ENCODE measurements at places on chromosomes 1 and 21.

- no peak for DNase-seq
Observed at GRCh38 chr1:185062710-185063370, 17.5 kb downstream of the RNF2 start.

GRCh38 chr1:118254001-118254400, 69.0 kb upstream of the SPAG17 start:
- DNase-seq = no peak

- no peak for DNase-seq
Observed at GRCh38 chr1:219379691-219380090, 206.0 kb downstream of the LYPLAL1 start.

GRCh38 chr1:233294913-233295236, 650 bp downstream of the PCNX2 start:
- no peak for DNase-seq

DNA sequence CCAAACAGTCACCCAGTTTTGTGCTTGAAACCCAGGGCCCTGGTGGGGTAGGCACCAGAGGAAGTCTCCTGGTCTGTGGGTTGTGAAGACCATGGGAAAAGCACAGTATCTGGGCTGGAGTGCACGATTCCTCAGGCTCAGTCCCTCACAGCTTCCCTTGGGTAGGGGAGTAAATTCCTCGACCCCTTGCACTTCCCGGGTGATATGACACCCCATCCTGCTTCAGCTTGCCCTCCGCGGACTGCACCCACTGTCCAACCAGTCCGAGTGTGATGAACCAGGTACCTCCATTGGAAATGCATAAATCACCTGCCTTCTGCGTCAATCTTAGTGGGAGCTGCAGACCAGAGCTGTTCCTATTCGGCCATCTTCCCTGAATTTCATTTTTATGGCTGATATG, 133.9 kb upstream of the KCTD3 start:
- DNase-seq = no peak

DNA sequence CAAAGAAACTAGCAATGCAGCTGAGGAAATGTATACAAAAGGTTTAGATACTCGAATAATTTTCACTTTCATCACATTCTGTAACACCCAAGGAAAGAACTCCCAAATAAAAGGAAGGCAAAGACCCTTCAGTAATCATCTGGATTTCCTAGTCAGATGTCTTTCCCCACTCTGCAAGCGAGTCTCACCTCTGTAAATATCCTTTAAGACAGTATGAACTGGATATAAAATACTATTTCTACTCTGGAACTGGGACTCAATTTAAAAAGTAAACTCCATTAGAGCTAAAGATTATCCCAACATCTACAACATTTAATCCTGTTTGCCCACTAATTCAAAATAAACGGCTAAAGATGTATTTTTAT, 27.0 kb downstream of the C2CD2 start:
- DNase-seq = no peak

DNA sequence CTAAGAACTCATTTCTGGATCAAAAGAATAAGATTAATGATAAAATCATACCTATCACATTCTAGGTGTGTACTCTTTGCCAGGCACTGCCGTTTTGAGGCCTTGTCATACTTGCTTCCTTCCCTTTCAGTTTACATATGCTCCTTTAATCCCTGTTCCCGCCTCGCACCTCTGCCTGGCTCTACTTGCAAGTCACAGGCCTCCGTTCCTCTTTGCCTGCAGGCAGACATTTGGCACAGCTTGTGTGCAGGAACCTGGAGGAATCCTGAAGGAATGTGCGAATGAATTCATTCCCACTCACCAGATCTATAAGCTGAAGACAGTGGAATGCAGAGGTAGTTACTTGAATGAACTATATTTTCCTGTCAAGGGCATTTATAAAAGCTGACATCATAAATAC, 13.8 kb downstream of the WLS start:
- DNase-seq = no peak

DNA sequence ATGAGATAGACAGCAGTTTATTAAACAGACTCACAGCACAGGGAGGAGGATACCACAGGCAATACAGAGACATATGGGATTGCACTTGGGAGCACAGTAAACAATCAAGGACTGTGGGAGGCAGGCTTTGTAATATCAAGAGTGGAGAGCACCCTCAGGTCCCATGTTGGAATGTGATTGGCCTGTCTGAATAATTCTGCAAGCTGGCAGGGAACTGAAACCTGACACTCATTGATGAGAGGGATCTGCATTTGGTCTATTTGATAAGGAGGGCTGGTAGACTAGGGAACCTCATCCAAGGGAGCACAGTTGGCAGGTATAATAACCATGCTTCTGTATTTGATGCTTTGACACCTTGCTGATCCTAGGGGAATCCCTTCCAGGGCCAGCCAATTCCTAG, 69.9 kb upstream of the PRMT6 start:
- no peak for DNase-seq

GRCh38 chr1:182770232-182770631, 19.3 kb upstream of the NPL start:
- no peak for DNase-seq

DNA sequence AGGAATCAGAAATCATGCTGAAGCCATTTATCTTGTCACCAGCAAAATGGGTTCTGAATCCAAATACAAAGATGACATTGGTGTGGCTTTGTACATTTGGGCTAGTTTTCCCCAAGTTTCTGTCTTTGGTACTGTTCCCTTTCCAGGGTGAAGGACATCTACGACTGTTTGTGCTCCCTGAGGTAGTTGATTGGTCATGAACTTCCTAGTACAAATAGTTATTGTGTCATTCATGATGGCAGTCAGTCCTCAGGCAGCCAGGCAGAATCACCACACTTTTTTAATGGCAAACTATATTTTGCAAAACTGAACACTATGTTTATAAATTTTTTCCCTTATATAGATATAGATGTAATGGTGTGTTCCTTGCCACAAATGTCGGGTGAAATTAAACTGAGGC, 46.0 kb downstream of the CEP350 start:
- no peak for DNase-seq

DNA sequence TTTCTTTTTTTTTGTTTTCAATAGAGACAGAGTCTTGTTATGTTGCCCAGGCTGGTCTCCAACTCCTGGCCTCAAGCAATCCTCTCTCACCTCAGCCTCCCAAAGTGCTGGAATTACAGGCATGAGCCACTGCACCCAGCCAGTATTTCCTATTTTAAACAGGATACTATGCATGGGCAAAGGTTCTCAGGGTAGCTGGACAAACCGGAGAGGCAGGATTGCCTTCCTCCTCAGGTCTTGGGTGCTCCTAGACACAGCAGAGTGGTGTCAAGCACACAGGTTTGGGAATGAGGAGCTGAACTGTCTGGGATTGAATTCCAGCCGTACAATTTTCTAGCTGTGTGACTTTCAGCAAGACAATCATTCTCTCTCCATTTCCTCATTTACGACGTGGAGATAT, 22.9 kb upstream of the HNRNPU start:
- no peak for DNase-seq

DNA sequence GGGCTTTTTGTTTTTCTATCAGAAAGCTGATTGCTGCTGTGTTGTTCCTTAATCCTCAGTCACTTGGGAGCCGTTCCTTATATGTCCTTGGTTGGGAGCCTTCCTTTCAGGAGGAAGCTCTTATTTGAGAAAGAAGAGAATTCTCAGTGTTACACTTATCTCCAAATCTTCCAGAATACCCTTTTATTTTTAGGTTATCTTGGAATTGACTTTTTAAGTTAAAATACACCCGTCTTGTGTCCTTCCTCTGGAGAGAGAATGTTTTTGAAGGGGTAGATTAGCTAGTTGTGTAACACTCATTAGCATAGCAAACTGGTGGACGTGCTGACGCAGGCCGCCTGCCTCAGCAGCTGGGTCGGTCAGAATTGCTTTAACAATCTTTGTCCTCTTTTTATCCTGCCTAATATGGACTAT, 42.1 kb downstream of the LRRC8B start:
- no peak for DNase-seq

DNA sequence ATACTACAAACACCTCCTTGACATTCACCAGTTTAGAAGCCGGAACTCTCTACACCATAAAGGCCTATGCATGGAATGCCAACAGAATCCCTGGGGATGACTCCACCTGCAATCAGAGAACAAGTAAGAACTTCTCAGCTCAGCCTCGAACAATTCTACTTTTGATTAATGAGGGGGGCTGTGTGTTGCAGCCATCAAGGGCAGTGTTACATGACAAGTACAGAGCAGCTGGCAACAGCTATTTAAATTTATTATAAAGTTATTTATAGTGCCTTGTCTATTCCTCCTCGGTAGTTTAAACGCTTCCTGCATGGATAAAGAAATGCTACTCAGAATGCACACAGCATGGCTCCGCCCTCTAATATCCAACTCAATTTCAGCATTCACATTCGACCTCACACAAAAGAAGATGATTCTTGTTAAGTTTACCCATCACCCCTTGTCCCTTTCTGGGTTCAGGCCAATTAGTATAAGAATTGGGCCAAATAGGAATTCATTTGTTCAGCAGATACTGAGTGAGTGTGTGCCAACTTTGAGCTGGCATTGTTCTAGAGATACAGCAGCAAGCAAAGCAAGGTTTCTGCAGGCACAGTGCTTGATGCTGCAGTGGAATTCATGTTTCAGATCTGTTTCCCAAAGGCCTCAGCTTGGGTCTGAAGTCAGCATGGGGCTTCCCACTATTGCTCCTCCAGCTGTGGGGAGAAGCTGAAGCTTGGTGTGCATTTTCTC, 6.4 kb downstream of the FNDC7 start:
- no peak for DNase-seq

DNA sequence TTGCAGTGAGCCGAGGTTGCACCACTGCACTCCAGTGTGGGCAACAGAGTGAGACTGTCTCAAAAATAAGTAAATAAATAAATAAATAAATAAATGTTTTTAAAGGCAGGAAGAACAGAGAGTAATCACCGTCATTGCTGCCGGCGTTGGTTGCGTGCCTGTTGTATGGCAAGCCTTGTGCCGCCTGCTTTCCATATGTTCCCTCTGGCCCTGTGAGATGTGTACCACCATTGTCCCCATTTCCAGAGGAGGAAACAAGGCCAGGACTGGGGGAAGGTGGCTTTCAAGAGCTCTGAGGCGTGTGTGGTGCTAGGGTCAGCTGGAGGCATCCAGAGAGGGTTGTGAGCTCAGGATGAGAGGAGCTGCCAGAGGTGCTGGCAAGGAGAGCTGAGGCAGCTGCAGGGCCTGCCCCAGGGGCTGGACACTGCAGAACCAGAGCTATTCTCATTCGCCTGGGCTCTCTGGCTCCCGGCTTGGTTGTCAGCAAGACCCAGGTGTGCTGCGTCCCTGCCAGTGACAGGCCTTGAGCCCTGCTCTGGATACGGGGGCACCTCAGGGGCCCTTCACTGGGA, 5.2 kb upstream of the MARCKSL1 start:
- no peak for DNase-seq

DNA sequence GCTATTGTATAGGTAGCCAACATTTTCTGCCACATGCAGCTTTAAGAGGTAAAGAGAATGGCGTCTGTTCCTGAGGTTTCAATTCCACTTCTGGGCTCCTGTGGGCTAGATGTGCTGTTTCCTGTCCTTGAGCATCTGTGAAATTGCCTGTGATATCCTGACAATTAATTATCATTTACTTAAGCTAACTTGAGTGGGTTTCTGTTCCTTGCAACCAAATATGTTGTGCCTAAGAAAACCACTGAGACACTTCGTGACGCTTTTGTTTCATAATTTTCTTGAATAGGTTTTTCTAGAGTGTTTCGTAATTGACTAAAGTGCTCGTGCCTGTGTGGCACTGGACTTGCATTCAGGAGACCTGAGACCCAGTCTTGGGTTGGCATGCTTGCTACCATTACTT, 127.3 kb upstream of the POU3F1 start:
- DNase-seq = no peak

Measured in HepG2 (cell line).